ENCODE measurements at places on chromosomes 3 and 15.

DNA sequence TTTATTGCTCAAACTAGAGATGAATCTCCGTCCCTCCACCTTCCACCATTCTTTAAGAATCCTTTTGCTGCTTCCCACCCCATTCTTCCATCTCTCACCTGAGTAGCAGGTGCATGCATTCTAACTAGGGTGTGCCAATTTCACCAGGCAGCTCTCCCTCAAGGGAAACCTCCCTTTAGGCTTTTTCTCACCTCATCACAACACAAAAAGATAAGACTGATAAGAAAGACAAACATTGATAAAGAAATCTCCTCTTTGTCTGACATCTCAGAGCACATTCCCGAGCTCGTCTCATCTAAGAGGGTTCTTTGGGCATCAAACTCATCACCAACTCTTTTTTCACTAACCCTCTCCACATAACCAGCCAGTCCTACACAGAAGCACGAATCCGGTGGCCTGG lies 23.0 kb downstream of the MB21D2 start:
- no peak for DNase-seq

GRCh38 chr15:52143873-52144272 lies 31.3 kb upstream of the BCL2L10 start:
- DNase-seq, result no peak

- no peak for DNase-seq
Observed at GRCh38 chr15:85631018-85631417, 163.7 kb downstream of the KLHL25 start.

- no peak for DNase-seq
Observed at GRCh38 chr3:145673838-145674237, 487.1 kb downstream of the PLOD2 start.

DNA sequence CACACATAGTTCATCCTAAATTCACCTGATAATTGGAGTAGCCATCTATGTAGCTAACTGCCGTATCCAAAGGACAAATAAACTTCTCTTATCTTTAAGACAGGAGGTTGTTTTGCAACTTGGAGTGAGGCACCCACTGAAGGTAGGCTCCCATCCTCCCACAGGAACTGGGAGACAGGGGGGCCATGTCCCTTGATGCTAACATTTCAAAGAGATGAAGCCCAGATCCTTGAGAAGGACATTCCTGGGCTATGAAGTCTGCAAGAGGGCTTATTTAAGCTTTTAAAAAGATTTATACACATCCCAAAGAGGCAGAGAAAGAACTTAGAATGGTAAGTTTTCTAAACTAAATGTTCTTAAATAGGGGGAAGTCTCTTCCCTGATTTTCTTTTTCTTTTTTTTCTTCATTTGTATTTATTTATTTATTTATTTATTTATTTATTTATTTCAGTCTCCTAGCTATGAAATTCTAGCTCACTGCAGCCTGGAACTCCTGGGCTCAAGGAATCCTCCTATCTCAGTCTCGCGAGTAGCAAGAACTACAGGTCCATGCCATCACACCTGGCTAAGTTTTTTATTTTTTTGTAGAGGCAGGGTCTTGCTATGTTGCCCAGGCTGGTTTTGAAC lies 12.8 kb upstream of the MOBP start:
- DNase-seq, result no peak

GRCh38 chr3:45748068-45748467 lies 48.3 kb downstream of the SLC6A20 start:
- DNase-seq, result peak; percentile 21

GRCh38 chr3:177724020-177724638 lies 526.8 kb upstream of the TBL1XR1 start:
- peak; percentile 57 for DNase-seq

Data from kidney (tissue), 22 donors.